ENCODE measurements at places on chromosomes 12 and 14.

DNA sequence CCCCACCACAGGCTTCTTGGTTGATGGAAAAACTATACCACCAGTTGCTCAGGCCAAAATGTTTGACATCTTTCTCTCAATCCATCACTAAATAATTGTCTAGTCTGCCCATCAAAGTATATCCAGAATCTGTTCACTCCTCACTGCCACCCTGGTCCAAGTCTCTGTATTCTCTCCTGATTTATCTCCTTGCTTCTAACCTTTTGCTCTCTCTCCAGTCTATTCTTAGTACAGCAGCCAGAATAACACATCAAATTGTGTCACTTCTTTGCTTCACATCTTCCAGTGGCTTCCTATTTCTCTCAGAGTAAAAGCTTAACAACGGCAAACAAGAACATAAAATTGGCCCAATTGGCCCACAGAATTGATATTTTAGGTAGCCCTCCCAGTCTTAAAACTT is 272.8 kb downstream of the IPO8 start:
- DNase-seq: no peak

GRCh38 chr14:31936115-31936514 is 141.0 kb upstream of the ARHGAP5 start:
- DNase-seq: no peak

- DNase-seq: no peak
Measured at GRCh38 chr12:30067146-30067545, 283.4 kb upstream of the TMTC1 start.

DNA sequence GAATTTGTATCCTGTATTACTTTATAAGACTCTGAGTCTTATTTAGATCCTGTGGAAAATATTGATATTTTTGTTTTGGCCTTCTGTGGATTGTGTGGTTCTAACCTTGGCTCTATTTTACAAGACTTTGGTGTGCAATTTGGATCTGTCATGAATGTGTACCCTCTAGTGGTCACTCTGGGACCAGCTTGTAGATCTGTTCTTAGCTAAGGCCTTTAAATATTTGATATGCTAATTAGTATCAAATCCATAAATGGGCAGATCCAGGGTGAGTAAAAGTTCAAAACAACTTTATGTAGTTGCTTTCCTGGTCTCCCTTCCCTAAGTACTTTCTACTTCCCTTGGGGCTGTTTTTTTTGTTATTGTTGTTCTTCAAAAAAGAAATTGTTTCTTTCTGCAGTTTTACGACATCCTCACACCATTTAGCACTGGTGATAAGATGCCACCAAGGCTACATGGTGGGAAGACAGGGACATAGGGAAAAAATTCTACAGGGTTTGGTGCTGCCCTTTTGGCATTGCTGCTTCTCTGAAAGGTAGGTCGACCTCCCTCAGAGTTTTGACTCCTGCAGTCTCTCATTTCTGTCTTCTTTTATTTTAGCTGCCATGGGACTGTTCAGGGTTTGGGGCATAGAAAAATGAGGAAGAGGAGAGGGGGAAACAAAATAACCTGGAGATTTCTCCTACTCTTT is 238.5 kb downstream of the GPHN start:
- DNase-seq: no peak

GRCh38 chr14:64758691-64759554 is 54.7 kb downstream of the PLEKHG3 start:
- no peak for DNase-seq

Data from activated T-cell treated with anti-CD3 and anti-CD28 coated beads, Interleukin-2, amount 50 U/mL, for 48 hours (primary cell).